Stimulated activated CD8-positive, alpha-beta memory T cell treated with anti-CD3 and anti-CD28 coated beads, Interleukin-2, amount 100 ng/mL, for 48 hours (primary cell): ENCODE measurements at places on chromosomes 12 and 14.

DNA sequence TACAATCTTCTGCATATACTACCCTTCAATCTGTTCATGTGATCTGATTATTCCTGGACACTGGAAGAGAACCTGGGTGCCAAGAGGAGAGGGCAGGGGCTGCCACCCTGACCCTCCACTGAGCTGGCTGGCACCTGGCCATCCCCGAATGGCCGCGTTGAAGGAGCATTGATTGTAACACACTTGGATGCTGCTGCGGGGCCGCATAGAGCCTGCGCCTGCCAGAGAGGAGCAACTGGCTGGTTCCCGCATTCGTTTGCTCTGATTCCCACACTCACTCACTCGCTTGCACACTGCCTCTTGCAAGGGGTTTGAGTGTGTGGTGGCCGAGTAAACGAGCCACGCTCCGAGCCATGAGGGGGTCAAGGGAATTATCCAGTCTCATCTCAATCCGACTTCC is 32.4 kb downstream of the PSEN1 start:
- no peak for DNase-seq

DNA sequence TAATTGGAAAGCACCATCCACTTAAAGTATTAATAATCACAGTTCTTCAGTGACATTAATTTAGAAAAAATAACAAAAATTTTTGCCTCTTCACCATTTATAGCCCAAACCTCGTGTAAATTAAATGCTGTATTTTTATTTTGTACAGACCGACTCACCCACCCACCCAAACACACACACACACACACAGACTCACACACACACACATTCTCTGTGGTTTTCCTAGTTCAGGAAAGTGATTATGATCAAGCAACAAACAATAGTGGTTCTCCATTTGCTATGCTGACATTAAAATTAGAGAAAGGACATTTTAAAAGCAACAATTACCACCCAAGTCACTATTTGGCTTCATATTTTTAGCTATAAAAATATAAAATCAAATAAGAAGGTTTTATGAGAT is 112.5 kb upstream of the FLRT2 start:
- DNase-seq: no peak

DNA sequence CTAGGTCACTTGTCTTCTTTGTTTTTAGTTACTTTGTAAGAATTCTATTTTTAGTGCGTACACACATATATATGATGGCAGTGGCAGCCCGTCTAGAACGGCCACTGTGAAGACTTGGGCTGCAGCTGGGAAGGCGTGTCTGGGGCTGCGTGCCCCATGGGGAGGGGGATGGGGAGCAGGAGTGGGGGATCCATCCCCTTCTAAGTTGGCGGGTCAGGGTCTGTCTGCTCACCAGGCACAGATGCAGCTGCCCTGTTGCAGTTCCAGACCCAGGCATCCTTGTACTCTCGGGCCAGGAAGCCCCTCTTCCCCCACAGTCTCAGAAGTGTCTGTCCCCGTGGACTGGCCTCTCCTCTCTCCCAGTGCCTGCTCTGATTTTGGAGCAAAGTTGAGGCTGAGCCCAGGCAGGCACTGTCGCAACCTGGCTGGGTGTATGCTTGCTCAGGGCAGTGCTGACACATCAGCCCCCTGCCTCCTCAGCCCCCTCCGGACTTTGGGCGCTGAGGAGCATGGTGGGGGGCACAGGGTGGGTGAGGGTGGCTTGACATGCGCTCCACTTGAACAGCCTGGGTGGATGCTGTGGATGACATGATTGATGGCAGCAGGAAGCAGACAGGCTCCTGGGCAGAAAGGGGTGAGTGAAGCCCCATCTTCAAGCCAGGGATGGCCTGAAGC is 271.2 kb upstream of the NAV3 start:
- no peak for DNase-seq

DNA sequence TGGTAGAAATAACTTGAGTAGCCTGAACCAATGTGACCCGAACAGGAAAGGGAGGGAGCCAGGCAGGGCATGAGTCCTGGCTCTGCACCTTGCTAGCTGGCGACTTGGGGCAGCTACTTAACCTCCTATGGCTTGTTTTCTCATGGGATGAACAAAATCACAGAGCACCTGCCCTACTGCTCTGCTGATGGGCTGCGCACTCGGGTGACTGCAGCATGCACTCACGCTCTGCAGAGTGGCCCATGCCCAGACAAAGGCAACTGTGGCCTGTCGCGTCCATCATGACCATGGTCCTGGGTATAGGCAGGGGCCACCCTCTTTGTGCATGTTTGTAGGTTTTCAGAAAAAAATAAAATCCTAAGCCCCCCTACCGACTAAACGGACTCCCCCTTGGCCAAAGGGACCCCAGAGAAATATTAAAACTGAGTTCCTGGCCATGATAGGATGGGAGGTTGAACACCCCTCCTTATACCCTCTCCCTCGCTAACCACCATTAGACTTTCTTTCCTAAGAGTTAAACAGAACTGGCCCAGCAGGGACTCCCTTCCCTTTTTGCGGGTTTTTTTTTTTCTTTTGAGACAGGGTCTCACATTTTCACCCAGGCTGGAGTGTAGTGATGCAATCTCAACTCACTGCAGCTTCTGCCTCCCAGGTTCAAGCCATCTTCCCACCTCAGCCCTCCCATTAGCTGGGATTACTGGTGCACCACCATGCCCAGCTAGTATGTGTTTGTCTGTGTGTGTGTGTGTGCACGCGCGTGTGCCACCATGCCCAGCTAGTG is 32.5 kb downstream of the VWF start:
- DNase-seq: no peak

- no peak for DNase-seq
Observed at GRCh38 chr14:95465358-95465757, 51.1 kb downstream of the SYNE3 start.

- DNase-seq: no peak
Observed at GRCh38 chr12:117231750-117232149, 41.5 kb upstream of the FBXO21 start.

DNA sequence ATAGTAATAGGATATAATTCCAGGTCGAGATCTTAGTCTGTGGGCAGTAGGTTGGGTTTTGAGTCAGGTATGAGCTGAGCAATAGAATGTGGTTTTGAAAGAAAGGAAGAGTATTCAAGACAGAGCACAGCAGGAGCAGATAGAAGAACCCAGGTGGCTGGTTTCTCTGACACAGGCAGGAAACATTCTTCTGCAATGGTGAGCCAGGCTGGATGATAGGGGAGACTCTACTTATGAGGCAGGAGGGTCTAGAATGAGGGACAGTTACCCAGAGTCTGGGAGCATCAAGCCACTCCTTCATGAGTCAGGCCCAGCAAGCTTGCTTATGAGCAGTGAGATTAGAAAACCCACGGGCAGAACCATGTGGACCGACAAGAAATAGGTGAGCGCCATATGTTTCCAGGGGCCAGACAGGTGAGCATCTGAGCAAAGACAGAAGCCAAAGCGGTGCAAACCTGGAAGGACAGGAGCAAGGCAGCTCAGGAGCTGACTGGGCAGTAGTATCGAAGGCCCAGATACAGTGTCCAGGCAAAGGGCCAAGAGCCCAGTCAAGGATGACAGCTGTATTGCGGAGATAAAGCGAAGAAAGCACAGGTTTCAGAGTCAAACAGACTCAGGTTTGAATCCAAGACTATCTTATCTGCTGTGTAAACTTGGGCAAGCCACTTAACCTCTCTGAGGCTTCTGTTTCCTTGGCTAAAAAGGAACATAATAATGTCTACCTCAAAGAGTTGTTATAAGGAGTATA is 22.5 kb upstream of the PCNX1 start:
- DNase-seq: no peak

DNA sequence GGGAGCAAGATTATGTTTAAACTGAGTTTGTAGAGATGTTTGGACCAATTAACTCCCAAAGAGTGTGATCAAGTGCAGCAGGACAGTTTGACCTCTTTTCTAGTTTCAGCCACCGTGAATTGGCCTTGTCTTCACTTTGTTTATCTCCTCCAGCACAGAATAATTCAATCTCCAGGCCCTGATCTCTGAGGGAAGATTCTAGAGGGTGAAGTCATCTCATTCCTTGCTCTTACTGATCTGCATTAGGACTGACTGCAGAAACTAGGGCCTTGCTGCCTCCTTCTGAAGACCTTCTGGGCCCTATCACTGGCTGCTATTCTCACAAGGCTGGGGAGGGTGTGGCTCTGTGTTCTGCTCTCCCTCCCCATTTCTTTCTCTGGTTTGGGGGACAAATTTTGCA is 29.4 kb downstream of the C12orf75 start:
- no peak for DNase-seq

DNA sequence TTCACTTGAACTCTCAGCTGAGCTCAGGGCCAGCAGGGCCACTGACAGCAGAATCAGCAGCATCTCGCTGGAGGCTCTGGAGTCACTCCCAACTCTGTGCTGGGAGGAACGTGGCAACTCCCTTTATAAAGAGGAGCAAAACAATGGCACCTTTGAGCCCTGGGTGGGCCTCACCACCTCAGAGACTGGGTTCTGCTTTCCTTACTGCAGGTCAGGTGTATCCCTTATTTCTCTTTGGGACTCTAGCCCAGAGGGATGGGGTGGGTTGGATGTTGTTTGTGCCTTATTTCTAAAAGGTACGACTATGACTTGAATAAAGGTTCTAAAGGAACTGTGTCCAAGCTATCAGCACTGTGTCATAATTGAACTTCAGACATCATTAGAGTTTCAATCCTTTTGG is at the start of gene PRB4:
Gene PRB4, minus strand, starts transcription at position 101 of the 400 bp plus-strand sequence. Its CDS starts 38 bp downstream, at position 63.
- no peak for DNase-seq

DNA sequence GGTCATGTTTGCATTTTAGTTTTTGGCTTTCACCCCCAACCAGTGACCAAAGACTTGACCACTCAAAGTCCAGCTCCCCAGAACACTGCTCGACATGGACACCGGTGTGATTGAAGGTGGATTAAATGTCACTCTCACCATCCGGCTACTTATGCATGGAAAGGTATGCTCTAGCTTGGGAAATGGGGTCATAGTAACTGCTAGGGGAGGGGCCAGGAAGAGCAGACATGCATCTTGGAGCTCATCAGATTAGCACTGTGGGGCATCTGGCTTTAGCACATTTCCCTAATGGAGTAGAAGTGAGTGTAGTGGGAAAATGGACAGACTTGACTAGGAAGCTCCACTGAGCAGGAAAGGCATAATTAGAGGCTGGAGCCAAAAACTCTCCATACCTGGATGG is 2.8 kb downstream of the PCBP2 start:
- DNase-seq: no peak

DNA sequence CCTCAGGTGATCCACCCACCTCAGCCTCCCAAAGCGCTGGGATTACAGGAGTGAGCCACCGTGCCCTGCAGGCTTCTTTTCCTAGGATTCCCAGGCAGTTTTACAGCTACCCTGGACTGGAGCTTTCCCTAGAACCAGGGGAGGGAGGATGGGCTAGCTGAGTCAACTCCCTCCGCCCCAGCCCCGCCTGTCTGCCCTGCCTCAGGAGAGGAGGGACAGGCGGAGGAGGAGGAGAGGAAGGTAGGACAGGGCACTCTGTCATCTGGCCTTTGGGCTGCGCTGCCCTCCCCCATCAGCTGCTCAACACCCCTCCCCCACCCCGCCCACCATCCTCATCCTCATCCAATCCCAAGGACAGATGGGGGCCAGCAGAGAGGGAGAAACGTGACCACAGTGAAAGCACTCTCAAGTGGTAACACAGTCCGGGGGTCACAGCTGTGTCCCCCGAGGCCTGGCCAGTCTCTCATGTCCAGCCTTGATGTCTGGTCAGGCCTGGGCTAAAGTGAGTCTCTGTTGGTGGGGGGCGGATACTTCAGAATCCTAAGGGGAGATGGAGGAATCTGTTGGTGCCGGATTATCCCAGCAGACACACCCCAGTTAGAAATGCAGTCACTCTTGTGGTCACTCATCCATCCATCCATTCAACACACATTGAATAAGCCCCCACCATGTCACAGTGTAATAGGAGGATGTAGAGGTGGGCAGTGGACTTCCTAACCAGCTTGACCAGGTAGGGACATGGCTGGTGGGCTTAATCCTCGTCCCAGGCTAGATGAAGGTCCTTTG is 12.3 kb downstream of the FIGNL2 start:
- no peak for DNase-seq

DNA sequence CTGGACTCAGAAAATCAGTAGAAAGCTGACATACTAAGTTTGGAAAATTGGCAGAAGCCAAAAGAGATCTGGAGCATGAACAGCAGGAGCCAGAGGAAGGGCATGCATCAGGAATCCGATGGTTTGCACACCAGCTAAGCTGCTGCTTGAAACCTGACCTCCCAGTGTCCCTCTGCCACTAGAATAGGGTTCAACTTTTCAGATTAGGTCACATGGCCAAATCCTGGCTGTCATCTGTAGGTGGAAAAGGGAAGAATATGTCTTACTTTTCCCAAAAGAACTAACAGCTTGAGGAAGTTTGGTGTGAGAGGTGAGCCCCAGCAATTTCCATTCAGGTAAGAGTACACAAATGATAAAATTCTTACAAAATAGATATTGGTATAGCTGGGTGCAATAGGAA is 732.6 kb downstream of the RERGL start:
- no peak for DNase-seq

- DNase-seq: no peak
Observed at GRCh38 chr12:108584456-108585065, 13.3 kb downstream of the TMEM119 start.

DNA sequence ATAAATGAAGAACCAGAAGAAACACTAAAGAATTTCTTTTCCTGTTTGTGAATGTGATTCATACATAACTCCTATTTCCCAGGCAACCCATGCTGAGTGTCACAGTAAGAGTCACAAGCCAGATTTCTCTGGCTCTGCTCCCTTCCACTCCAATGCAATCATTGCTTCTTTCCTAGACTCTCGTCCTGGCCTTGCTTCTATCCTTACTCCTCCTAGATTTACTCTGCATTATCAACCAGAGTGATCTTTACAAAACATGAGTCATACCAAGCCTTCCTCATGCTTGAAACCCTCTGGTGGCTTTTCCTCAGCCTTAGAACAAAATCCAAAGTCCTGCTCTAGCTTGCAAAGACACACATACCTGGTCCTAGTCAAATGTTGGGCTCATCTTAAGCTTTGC is 13.3 kb downstream of the IL22 start:
- no peak for DNase-seq

DNA sequence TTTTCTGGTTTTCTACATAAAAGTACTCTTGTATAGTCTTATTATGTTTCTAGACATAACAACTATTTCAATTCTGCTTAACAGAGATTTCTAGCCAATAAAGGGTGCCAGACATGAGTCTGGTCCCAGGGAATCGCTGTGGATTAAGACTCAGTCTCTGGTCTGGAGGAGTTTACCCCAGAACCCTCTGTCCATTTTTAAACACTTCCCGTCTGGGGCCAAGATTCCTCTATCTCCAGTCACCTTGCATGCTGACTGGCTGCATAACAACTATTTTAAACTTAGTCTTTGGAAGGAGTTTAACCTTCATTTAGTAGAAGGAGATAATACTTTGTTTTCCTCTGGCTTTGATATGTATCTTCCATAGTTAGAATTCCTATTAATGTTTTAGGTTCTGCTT is 163.1 kb upstream of the IFNG-AS1 start:
- no peak for DNase-seq

GRCh38 chr14:22380571-22381407 is 208.2 kb downstream of the DAD1 start:
- no peak for DNase-seq

DNA sequence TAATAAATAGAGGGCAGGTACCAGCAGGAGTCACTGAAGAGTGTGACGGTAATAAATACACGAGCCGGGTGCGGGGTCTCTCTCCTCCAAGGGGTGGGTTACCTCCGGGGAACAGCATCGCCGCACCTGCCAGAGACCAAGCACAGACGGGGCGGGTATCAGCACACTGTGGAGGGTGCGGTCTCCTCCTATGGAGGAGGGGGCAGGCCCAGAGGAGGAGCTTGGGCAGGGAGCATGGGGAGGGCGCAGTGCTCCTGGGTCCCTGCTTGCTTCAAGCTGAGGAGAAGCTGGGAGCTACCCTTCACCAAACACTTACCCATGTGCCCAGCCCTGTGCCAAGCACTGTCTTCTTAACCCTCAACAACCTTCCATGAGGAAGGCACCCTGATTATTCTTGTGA is 12.8 kb downstream of the PGF start:
- no peak for DNase-seq
